ENCODE measurements at places on chromosomes 3 and 15.

DNA sequence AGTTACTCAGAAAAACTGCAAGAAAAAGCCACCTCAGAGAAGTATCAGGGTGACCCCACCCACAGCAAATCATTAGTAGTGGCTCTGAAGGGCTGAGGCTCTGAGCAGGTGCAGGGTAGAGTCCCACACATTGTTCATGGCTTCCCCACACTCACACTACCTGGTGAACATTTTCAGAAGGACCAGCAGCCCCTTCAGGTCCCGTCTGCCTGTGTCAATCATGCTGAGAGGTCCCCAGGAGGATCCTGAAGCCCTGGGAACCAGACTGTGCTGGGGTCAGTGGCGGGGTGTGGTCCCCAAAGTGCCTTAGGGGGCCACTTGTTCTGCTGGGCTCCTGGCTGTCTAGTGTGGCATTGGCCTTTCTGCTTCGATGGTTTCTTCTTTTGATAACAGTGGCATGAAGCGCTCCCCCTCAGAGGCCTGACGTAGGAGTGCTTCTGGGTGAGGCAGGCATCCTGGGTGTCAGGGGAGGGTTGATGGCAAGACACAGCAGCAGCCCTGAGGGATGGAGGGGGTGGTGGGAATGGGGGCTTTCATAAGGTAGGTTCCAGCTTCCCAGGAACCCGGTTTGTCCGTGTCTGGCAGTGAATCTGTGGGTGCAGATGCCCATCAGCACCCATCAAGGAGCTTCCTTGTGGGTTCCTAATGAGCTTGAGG, 19.0 kb upstream of the FANCD2 start:
- DNase-seq: no peak

- no peak for DNase-seq
These were observed 17.7 kb upstream of the DNAJC19 start for GRCh38 chr3:181007262-181007661.

- no peak for DNase-seq
These were observed 29.1 kb downstream of the RUVBL1 start for GRCh38 chr3:128094295-128095151.

DNA sequence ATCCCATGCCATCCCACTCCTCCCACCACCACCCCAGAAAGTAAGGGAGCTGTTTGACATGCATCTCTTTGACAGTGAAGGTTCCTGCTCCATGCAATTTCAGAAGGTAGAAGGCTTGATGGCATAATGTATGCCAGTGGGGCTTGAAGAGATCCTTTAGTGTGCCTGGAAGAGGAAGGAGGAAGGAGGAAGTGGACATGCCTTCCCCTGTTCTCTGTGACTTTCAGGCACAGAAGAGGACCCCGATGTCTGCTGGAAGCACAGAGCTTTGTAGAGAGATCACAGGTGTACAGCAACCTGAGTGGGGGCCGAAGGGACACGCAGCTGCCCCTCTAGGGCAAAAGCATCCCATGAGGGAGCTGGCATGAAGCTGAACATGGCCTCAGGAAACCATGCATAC, 171.6 kb downstream of the CD47 start:
- no peak for DNase-seq

GRCh38 chr15:66621491-66622467, 56.0 kb upstream of the LCTL start:
- DNase-seq: no peak

DNA sequence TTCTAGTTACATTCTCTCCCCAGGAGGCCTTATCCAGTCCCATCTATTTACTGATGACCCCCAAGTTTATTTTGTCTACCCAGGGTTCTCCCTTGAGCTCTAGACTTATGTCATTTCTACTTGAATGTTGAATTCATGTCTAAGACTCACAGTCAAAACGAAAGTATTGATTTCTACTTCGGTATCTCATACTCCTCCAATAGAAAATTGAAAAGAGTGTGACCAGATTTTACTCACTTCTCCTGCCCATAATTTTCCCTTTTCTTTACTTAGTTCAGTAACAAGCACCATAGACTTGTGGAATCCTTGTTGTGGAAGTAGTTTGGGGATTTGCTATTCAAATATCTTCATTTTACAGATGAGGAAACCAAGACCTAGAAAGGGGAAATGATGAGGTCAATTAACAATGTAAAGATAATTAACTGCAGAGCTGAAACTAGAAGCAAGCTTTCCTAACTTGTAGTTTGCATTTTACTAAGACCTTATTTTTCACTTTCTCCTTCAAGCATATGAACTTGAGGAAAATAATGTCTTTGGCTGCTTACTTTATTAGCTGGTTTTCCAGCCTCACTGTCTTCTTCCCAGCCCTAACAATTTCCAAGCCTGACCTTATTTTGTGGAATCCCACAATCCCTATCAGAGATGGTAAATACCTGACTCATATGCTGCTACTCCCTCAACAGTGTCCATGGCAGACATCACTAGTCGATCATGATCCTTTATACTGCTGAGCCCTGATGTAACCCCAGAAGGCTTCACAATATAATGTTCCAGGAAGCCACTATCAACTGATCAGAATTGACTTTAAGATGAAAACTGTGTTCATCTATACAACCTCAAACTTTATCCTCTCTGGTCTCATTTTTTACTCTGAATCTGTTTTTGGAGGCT, 123.9 kb upstream of the AGBL1 start:
- DNase-seq: no peak

DNA sequence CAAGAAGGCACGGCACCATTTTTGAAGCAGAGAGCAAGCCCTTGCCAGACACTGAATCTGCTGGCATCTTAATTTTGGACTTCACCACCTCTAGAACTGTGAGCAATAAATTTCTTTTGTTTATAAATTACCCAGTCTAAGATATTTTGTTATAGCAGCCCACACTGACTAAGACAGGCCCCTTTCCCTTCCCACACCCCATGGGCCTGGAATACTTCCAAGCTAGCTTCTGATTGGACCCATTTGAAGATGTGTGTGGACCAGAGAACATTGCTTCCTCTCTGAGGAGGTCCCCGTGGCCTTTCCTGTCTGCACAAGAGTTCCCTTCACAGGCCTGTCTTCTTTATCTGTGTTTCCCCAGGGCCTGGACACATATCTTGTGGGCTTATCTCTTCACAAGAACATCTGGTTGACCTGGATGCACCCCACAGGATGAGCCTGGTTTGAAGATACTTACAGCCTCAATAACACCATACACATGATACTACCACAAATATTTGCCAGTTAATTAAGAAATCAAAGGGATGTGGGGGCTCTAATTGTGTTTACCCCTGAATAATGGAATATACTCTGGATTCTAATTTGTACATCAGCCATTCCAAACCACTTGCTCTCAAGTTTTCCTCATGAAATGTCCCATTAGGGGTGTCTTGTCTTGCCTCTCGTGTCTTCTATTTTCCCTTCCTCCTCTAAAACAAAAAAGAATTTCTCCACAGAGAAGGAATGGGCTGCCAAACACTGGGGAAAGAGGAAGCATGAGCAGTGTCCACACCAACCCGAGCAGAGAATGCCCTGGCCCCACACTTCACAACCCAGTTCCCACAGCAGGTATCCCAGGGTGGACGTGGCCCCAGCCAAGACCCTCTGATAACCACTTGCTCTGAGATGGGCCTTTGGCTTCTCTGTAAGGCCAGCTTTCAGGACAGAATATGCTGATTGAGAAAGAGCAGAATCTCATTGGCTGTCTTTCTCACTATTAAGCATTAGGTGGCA, 42.5 kb downstream of the GLB1 start:
- no peak for DNase-seq

DNA sequence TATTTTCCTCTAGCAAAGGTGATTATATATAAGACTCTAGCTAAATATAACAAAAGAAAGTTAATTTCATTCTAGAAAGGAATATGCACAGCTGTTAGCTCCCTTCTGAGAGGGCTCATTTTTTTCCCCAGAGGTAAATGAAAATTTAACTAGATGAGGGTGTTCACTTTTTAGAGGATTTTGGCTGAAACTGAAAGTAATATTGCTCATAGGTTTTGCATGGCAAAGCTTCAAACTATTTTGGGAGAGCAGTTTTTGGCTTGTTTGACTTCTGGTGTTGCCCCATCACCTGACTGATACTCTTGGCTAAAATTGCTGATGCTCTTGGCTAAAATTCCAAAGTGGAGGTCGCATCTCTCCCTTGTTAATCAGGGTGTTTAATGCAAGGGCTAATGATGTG, 311.9 kb downstream of the EDEM1 start:
- no peak for DNase-seq

- DNase-seq: no peak
These were observed 399.9 kb downstream of the SQOR start for GRCh38 chr15:46034755-46035154.

- DNase-seq: no peak
These were observed 7.0 kb upstream of the PRKCD start for GRCh38 chr3:53153980-53154379.

DNA sequence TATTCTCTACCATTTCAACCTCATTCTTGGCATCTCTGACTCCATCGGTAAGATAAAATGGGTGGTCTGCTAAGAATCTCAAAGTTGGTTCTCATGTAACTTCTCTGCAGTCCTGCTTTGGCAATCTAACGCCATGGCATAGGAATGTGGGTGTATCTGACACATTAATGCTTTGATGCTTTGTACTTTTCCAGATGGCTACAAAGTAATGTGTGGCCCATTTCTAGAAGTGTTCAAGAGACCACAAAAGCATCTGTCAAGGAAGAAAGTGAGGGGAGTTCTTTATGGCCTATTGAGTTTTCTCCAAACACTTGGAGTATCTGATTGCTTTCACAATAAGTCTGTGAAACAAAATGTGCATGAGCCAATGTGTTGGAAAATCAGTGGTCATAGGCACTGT, 339.9 kb upstream of the TGFBR2 start:
- no peak for DNase-seq

- no peak for DNase-seq
These were observed 145.5 kb upstream of the TPM1 start for GRCh38 chr15:62896969-62897486.

- DNase-seq: no peak
These were observed 30.4 kb downstream of the RAB6B start for GRCh38 chr3:133865136-133865855.

All from T-helper 2 cell treated with Interferon-gamma antibody and Interleukin-4, amounts not matched to agents 5 μg/mL and 100 μg/mL, for 36 hours (primary cell).